ENCODE measurements at places on chromosomes 2 and 18.
A peak's percentile ranks its signal among the peaks of the same experiment; 100 is the strongest.

DNA sequence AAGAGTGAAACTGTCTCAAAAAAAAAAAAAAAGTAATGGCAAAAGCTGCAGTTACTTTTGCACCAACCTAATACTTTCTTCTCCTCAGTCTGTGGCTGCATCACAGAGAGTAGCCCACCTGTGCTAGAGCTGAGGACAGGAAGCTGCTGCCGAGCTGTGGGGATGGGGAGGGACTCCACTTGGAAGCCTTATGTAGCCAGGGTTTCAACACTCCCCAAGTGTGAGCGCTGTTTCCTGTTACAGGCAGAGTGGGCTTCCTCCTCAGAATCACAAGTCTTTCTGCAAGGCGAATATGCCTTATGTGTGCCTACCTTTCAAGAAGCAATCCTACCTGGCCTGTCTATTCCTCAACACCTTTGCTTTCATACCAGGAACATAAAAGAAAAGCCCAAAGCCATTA lies 36.3 kb upstream of the CYP27C1 start:
- DNase-seq, result no peak

DNA sequence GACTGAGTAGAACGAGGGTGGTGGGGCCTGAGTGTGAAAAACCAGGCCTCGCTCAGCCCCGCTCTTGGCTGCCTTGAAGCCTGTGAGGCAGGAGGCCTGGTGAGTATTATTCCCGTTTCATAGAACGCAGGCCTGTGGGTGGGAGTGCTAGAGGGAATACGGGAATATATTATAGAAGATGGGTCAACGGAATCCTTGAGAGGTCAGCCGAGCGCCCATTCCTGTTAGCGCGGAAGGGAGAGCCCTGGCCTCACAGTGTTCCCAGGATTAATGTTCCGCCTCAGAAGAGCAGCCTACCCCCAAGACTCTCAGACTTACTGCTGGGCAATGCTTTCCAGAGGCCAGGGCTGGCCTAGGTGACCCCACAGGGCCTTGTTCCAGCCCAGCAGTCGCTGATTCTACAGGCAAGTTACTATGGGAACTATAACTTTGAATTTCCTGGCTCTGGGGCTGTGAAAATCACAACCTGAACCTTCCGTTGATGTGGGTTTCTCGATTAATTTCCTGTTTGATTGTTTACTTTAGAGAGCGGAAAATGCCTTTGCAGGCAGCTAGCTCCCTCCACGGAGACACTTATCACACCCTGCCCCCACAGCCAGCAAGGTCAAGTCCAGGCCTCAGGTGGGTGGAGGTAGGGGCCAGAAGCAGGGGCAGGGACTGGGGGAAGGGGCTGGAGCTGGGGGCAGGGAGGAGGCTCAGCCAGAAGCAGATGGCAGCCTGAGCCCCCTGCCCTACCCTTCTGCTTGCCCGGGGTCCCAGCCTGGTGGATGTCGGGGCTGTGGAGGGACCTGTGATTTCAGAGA lies 108.3 kb downstream of the SMAD7 start:
- DNase-seq, result peak; percentile 35

- no peak for DNase-seq
Observed at GRCh38 chr2:101983928-101984327, 7.8 kb upstream of the IL1R2 start.

GRCh38 chr18:49725809-49726674 lies 87.3 kb downstream of the ACAA2 start:
- no peak for DNase-seq

- DNase-seq, result no peak
Observed at GRCh38 chr2:201839727-201840126, 33.4 kb downstream of the CDK15 start.

DNA sequence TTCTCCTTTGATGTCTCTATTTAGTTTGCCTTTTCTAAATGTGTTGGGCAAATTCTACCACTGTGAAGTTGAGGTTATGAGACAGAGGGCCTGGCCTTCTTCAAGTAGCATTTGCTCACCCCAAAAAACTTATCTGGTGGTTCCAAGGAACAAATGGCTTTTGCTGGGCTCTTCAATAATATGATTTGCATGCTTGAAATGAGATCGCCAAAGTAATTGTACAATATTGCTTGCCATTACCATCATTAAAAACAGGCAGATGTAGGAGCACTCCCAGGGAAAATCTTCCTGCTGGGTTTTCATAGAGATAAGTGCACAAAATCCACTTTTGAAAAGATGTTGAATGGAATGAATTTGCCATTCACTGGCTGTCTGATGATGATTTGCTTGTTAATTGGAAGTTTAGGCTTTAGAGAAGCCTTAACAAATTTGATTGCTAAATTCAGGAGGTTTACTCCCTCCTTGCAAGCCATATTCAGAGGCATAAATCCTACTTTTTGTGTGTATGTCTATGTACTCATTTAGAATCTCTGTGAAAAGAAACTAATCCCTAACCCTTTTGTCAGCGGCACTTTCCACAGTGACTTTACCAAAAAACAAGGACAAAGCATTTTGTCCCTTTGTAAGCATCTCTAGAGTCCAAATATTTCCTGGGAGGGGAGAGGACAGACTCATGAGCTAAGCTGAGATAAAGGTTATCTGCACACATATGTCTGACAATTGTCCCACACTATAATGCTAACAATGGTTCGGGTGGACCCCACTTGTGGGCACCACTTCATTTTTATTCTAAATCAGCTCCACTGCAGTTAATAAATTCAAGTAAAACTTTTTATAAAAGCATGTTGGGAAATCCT lies 240.8 kb upstream of the PIK3C3 start:
- no peak for DNase-seq

- no peak for DNase-seq
Observed at GRCh38 chr2:173555833-173556232, 201.2 kb downstream of the CDCA7 start.

DNA sequence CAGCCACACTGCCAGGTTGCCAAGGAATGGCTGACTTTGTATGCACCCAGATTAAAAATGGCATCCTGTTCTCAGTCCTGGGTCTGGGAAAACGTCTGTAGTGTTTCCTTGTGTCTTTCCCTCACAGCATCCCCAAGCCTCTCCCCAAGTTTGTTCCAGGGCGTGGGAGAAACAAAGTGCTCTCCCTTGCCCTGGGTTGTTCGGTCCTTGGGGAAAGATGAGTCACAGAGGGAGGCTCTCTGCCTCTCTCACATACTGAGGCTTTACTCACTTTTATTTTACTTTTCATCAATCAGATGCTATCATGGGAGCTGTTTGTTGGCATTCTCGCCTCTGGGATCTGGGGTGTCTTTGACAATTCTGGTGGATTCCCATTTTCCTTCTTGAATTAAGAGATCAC lies 492.3 kb downstream of the XIRP2 start:
- no peak for DNase-seq

DNA sequence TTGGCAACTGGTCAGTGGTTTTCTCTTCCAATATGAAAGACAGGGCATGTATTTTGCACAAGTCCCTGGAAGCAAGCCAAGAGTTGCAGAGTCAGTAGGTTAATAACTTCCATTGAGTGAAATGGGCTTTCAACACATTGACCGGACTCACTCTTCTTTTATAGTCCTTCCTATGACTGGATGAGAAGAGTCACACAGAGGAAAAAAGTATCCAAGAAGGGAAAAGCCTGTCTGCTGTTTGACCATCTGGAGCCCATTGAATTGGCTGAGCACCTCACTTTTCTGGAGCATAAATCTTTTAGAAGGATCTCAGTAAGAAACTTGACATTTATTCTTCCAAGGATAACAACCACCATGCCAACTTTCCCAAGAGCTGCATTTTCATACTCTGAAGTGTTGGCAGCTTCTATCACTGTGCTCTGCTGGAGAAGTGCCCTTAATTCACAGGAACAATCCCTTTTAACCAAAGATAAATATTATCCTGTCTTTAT lies 45.4 kb downstream of the RASGRP3 start:
- DNase-seq, result no peak

DNA sequence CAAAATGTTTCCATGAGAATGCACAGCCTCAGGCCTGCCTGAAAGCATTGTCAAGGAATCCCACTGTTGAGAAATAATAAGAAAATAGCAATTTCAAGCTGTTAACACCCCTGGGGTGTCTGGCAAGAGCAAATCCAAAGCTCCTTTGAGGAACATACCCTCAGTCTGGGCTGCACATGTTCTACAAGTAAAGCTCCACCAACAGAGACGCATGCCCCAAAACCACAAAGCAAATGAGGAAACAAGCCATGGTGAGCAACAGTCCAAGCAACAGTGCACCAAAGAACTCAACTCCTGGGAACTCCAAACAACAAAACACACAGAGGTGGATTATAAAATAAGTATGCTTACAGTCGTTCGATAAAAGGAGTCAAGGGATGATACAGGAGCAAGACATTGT lies 40.3 kb downstream of the CYP27C1 start:
- no peak for DNase-seq

- DNase-seq, result no peak
Observed at GRCh38 chr2:23268467-23269263, 116.3 kb upstream of the KLHL29 start.

- no peak for DNase-seq
Observed at GRCh38 chr2:100412466-100412865, 5.0 kb downstream of the CHST10 start.

- DNase-seq, result no peak
Observed at GRCh38 chr2:198991431-198991830, 466.3 kb downstream of the SATB2 start.

DNA sequence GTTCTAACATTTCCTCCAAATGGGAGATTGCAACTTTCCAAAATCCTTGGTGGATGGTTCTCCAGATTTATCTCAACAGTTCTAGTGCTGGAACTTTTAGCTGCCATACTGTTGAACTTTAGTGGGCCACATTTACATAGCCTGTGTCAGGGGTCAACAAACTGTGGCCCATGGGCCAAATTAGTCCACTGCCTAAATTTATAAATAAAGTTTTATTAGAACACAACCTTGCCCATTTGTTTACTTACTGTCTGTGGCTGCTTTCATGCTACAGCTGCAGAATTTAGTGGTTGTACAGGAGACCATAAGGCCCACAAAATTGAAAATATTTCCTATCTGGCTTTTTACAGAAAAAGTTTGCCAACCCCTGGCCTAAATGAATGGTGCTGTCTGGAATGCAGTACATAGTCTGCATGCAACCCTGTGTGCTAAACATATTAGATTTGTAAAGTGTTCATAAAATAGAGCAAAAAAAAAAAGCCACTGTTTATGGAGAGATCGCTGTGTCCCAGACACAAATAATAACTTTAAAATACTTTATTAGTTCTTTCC lies 30.3 kb downstream of the MGAT5 start:
- DNase-seq, result no peak

GRCh38 chr2:230794497-230794896 lies 70.2 kb upstream of the ITM2C start:
- DNase-seq, result peak; percentile 33

DNA sequence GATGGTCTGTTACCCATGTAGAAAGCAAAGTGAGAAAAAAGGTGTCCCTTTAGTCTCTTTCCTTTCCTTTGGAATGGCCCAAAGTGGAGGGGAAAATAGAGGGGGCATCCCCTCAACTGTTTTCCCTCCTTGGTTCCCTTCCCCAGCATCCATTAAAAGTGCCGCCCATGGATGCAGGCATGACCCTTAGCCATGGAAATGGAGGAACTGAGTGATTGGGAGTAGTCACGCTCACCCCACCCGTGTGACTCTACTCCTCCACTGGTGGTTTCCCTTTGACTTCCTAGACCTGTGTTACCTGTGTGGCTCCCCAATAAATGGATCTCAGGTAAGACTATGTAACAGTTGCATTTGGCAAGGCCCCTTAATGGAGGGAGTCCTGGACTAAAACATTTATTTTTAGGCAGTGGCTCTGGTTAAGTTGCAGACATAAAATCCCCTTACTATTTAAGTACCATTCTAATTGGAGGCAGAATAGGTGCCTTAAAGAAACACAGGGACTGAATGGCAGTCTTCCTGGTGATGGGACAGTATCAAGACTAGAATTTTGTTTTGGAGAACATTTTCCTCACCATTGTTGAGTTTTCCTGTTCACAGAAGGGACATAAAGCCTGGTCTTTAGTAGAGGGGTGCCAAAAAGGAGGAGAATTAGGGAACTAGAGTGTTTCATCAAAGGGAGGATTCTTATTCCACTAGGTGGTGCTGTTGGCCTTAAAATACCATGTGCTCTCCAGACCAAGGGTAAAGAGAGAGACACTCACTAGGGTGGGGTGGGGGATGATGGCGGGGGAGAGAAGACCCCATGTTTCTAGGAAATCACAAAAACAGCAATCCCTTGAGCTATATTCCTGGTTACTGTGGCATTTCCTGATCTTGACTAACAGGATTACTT lies 25.7 kb upstream of the PLA2R1 start:
- no peak for DNase-seq

DNA sequence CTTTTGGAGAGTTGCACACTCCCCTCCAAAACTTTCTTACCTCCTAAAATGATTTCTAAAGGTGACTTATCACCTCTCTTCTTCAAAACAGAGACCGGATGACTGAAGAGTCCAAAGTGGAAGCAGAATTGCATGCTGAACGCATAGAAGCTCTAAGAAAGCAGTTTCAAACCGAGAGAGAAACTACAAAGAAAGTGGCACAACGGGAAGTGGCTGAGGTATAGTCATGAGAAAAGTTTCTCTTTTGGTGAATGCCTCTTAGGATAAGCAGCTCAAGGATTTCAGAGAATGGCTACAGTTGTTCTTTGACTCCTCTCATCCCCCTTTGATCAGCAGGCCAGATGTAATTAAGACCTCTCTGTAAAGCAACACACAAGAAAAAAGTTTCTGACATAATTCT lies 73.6 kb downstream of the GTF3C3 start:
- DNase-seq, result no peak

GRCh38 chr18:74972354-74972753 lies 236.6 kb downstream of the PTGR3 start:
- DNase-seq, result no peak

GRCh38 chr18:12606592-12607315 lies 51.2 kb downstream of the SPIRE1 start:
- DNase-seq, result no peak

GRCh38 chr2:133506996-133507395 lies 61.3 kb downstream of the NCKAP5 start:
- no peak for DNase-seq

GRCh38 chr2:42648796-42649195 lies 80.4 kb downstream of the MTA3 start:
- DNase-seq, result no peak

- DNase-seq, result no peak
Observed at GRCh38 chr2:211133766-211134165, 577.4 kb downstream of the CPS1 start.

DNA sequence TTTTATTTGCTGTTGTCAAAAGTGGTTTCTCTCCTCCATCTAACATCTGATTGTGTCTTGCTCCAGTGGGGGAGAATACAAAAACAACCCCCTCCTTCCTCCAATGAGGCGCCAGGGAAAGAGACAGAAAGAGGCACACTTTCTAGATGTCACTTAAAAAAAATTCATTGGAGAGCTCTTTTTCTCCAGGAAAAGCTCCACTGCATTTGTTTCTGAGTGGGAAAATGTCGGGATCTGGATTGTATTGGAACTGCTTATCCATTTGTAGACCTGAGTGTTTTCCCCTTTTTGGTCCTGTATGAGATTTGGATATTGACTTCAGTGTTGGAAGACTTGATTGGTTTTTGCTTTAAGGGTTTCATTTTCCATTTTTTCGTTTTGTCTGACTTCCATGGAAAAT lies 995 bp downstream of the MBD5 start:
- DNase-seq, result no peak
